ENCODE measurements at places on chromosomes 4 and X.

GRCh38 chrX:151488677-151489076, 74.8 kb upstream of the PASD1 start:
- no peak for DNase-seq

- peak; percentile 47 for DNase-seq
These were observed 36.7 kb upstream of the TMEM164 start for GRCh38 chrX:109966246-109966645.

GRCh38 chr4:156291317-156291716, 337.7 kb upstream of the CTSO start:
- peak; percentile 81 for DNase-seq

- DNase-seq, result no peak
These were observed 45.7 kb upstream of the CCDC160 start for GRCh38 chrX:134191281-134191680.

GRCh38 chr4:109798866-109799265, 2.9 kb downstream of the CFI start:
- DNase-seq, result no peak

DNA sequence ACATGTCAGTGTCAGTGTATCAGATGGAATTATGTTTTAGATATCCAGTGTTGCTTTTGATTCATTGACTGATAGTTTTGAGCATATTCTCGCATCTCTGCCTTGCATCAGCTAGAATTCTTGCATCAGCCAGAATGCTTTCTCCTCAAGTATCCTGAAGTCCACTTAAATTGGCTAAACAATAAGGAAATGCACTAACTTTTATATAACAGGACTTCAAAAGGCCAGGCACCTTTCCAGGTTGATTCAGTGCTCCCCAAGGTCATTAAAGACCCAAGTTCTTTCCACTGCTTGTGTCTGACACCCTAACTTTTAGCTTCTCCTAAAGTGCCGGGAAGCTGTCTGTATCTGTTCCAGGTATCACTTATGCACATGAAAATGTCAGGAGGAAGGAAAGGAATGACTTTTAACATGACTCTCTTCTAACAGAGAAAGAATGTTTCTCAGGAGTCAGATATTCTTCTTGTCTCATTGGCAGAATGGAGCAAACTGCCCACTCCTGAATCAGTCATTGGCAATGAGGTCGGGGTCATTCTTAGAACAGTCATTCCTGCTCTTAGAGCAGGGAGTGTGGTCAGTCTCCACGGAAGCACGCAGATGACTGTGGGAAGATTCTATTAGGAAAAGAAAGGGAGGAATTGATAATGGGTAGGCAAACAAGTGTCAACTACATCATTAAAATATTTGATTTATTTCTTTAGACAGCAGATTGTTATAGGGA, 92.9 kb upstream of the TLL1 start:
- peak; percentile 81 for DNase-seq

GRCh38 chrX:136041254-136041812, 56.1 kb downstream of the SLC9A6 start:
- no peak for DNase-seq

DNA sequence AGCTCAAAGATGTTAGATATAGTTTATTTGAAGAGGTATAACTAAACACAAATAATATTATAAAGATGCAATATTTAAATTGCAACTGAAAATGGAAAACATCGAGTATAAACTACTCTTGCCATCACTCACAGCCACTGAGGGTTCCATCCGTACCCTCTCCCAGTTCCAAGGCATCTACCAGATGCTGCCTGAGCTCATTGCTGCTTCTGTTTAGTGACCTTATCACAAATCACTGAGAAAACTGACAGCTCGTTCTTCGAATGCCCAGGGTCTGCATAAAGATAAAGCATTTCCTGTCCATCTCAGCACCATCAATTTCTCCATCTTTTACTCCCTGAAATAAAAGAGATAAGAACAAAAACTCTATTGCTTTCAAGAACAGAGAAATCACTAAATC, 391.7 kb upstream of the NWD2 start:
- DNase-seq, result no peak

DNA sequence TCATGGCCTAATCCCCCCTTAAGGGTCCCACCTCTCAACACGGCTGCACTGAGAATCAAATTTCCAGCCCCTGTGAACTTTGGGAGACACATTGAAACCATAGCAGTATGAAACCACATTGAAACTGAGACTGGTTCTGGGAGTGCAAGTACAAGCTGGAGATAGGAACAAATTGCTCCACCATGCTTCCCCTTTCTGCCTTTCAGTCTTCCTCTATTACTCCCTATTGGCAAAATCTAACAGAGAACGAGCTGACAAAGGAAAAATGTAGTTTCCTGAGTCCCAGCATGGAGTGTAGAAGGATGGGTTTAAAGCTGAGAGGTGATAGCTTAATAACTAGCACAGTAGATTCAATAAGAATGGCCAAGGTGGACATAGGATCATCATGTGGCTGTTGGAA, 161.7 kb upstream of the RPL34 start:
- no peak for DNase-seq

DNA sequence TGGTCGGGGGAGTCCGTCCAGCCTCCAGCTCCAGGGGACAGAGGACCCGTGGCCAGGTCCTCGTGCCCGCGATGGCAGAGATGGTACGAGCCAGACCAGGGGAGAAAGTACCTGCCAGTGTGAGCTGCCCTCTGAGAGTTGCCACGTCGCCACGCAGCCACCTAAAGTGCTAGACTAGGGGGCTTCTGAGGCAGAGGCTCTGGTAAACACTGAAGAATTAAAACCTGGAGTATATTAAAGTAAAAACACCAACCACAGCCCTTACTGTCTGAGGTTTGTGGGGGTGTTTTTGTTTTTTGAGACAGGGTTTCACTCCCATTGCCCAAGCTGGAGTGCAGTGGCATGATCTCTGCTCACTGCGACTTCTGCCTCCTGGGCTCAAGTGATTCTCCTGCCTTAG, 60.1 kb upstream of the SORCS2 start:
- no peak for DNase-seq
